Glutamatergic neuron (in vitro differentiated cells): ENCODE measurements at places on chromosomes 3 and 15.

GRCh38 chr3:148796799-148797198, 30.8 kb upstream of the CPB1 start:
- DNase-seq = no peak

DNA sequence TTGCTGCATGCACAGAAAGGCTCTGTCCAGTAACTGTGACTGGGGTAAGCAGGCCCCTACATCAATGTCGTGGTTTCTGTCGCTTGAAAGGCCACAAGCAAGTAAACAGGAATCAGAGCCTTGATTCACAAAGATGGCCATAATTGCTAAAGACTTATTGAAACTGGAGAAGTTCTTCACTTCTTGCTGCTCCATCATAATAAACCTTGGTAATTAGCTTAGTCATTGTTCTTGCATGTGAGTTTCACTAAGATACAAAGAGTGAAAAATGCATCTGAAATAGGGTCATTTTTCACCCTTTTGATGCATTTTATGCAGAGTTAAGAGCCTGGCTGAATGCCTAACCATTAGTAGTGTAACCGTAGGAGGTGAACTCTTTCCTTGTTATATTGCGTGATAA, 3.2 kb downstream of the SEMA6D start:
- no peak for DNase-seq

DNA sequence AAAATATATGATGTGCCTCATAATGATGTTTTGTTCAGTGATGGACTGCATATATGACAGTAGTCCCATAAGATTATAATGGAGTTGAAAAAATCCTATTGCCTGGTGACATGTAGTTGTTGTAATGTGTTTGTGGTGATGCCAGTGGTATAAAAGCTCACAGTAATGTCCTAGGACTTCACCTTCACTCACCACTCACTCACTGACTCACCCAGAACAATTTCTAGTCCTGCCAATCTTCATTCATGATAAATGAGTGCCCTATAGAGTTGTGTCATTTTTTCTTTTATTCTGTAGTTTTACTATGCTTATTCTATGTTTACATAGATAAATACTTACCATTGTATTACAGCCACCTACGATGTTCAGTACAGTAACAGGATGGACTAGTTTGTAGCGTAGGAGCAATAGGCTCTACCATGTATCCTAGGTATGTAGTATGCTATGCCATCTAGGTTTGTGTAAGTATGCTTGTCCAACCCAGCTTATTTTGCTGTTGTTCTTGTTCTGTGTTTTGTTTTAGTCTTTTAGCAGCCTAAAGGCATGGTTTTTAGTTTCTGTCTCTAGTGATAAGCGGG, 88.5 kb upstream of the LRRFIP2 start:
- DNase-seq = no peak

- DNase-seq = no peak
Observed at GRCh38 chr3:183098536-183099025, 715 bp downstream of the MCCC1 start.

DNA sequence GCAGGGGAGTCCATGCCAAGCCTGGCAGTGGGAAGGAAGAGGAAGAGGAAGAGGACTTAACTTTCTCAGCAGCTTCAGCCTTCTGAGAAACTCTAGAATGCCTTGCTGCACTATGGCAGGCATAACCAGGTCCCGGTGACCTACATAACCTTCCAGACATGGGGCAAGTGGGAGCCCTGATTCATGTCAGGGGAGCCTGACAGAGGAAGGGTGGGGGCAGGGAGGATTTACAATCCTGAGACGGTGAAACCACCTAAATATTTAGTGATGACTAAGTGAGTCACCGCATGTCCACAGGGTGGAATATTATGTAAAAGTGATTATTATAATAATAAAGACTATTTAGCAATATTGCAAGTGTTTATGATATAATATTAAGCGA, 46.7 kb downstream of the AMOTL2 start:
- no peak for DNase-seq

DNA sequence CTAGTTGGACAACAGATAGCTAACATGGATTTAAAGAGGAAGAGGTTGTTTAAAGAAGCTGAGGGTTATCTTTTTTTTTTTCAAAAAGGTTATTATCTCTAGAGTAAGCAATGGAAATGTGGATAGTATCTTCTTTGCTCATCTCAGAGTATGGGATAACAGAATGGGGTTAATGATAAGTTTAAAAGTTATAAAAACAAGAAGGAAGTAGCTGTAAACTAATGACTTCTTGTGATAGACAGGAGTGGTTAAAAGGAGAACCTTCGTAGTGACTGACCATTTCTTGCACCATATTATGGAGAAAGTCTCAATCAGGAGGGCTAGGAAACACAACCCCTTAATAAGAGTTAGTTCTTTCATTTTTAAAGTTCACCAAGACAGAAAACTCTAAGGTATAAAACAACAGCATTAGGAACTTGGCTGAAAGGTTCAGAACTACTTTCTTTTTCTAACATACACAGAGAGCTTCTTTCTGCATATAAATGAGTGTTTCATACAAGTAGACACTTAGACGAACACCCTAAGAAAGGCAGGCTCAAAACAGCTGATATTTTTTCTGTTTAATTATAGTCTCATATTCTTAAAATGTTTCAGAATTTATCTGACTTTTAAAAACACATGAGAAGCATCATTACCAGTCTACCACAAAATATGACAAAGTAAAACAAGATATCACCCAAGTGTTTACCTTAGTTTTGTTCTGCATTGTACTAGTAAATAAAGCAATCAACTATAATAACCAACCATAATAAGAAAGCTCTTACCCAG, 140.0 kb downstream of the MEIS2 start:
- no peak for DNase-seq

DNA sequence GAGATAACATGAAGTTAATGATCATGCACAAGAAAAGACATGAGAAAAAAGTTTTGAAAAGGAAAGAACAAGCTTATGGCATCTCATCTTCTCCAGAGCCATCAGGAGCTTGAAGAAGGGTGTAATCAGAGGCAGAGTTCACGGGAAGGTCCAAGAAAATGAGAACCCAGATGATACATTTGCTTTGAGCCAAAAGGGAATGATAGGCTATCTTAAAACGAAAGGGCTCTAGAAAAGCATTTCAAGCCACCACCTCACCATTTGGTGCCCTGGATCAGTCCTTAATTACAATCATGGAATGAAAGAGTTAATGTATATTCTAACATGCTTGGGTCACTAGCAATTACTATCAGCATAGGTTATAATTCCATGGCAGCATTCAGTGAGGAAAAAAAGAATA, 781.8 kb downstream of the ROBO1 start:
- no peak for DNase-seq

- no peak for DNase-seq
Observed at GRCh38 chr3:169169340-169169963, 494.1 kb downstream of the MECOM start.

DNA sequence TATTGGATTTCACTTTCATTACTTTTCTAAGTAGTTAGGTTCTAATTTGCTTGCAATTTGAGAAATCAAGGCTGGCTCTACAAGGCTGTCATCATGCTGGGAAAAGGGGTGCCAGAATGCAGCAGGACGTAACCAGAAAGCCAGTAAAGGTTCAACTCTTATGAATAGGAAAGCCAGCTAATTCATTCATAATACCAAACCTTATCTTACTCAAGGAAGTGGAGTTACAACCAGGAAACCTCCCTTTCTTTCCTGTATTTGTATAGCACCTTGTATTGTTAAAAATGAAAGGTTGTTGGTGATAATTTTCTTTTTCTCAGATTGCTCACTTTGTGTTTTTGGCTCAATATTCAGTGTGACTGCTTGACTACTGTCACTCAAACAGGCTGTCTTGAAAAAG, 109.4 kb downstream of the FILIP1L start:
- no peak for DNase-seq

- DNase-seq = no peak
Observed at GRCh38 chr3:157581371-157581770, 78.2 kb upstream of the VEPH1 start.

DNA sequence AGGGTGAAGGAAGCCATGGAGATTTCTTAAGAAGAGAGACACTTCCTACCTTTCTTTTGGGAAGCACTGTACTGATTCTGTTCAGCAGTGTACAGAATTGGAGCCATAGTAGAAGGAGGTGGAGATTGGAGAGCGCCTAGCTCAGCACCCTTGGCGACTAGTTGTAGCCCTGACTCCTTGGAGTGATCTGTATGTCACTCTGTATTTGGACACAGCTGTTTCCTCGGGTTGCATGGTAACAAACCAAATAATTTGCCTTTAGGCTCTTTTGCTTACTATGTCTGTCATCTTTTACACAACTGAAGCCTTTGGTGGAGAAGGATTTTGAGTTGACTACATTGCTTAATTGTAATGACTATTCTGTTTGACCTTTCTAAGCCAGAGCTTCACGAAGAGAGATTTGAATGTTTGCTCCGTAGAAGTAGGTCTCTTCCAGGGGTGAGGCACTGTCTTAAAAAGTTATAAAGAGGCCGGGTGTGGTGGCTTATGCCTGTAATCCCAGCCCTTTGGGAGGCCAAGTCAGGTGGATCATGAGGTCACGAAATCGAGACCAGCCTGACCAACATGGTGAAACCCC, 77.1 kb downstream of the AKAP13 start:
- no peak for DNase-seq

GRCh38 chr3:23748398-23749110, 57.2 kb upstream of the UBE2E1 start:
- no peak for DNase-seq

GRCh38 chr3:9903238-9903624, 583 bp downstream of the IL17RE start:
- no peak for DNase-seq

DNA sequence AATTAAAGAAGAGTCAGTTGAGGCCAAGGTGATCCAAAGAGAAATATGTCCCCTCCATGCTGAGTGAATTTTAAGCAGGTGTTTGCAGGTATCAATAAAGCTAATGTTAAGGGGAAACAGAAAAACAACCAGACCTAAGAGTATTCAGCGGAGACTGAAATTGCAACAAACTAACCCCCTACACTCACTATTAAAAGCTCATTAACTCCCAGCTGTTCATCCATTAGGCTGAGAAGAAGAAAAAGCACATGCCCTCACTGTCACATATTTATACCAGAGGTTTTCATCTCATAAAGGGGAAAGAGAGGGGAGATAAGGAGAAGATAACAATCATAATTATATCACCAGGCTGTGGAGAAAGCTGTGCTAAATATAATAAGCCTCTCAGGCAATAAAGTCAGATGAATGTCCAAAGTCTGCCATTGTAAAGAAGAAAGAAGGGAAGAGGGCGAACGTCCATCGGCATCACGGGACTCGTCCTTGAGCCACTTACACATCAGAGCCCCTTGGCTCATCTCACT, 145.2 kb downstream of the TAFA4 start:
- no peak for DNase-seq

- no peak for DNase-seq
Observed at GRCh38 chr3:50533316-50533715, 29.9 kb upstream of the CACNA2D2 start.

DNA sequence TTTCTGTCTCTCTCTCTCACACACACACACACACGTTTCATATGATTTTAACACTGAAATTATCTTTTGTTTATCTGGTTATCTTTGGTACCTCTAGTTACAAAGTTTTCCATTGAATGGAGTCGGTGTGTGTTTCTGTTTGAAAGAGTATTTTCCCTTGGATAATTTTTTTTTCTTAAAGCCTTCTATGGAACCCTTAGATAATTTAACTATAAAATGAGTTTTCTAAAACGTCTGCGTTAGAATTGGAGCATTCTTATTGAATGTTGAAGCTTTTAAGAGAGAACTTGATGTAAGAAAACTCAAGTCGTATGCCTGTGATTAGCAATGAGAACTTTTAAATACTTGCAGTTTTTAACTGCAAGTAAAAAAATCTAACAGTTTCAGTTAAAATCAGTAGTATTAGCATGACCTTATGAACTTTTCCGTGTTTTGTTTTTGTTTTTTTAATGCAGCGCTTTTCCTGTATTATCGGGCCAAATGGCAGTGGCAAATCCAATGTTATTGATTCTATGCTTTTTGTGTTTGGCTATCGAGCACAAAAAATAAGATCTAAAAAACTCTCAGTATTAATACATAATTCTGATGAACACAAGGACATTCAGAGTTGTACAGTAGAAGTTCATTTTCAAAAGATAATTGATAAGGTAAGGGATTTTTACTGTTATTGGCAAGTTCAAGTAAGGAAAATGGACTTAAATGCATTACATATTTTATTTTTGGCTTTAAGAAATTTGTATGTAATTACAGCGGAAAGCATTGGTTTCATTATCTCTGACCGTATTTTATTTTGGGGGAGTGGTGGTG, 3.0 kb downstream of the SMC4 start:
- no peak for DNase-seq
